Epithelial cell of esophagus (primary cell): ENCODE measurements at places on chromosomes 12 and 14.

- DNase-seq, result no peak
These were observed at the start of gene OR4L1 for GRCh38 chr14:20059745-20060144. Gene OR4L1 (plus strand): TSS chr14:20060045. CDS start chr14:20060045, 0 bp downstream.

GRCh38 chr12:122371475-122372045 is 50.9 kb downstream of the CLIP1 start:
- DNase-seq, result no peak

DNA sequence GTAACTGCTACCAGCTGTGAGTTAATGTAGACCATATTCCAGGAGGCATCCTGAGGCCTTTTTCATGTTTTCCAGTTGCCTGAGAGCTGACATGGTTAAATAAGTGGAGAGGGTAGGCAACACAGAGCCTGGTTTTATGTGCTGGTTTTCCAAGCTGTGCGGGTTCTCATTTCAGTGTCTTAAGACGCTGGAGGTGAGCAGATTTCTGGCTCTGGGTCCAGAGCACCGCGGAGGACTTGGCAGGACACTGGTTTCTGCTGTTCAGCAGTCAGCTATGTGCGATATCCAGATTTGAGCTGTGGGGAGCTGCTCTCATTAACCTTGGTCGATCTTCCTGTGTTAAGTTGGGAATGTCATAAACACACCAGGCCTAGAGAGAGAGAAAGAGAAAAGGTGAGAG is 680.8 kb downstream of the BCL11B start:
- no peak for DNase-seq

GRCh38 chr12:3097836-3098235 is 20.7 kb downstream of the TSPAN9 start:
- no peak for DNase-seq

- DNase-seq, result no peak
These were observed 197.0 kb downstream of the SLC41A2 start for GRCh38 chr12:104761091-104761490.

DNA sequence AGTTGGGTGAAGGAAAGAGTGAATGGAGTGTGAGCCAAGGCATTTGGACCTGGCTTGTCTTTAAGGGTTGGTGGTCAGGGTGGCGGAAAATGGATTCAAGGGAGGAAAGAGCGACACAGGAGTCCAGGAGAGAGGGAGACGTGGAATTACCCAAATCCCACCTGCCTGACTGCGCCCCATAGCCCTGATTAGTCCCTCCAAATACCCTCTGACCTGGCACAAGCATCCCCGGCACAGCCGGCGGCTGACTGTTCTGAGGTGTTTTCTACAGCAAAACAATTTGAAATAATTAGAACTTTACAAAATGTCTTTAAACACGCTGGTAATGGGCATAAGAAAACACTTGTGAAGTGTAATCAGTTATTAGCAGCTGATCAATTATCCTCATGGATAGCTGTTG is 175.8 kb downstream of the PHETA1 start:
- no peak for DNase-seq

DNA sequence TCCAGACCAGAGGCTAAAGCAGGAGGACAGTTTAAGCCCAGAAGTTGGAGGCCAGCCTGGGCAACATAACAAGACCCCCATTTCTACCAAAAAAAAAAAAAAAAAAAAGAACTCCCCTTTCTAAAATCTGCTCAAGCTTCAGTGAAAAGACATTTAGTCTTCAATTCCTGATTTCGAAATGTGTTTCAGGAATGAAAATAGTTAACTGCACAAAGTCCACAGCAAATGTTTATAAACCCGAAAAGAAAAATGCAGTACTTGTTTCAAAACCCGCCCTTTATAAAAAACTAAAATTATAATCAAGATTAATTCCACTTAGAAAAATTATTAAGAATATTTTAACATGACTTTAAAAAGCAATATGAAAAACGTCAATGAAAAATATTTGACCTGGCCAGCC is 12.1 kb downstream of the ATXN2 start:
- DNase-seq, result no peak

- peak; percentile 22 for DNase-seq
These were observed 96.9 kb upstream of the EVL start for GRCh38 chr14:99968191-99968920.

GRCh38 chr12:99442758-99443157 is 204.8 kb upstream of the GARIN6 start:
- no peak for DNase-seq

GRCh38 chr14:47674543-47675465 is 601 bp downstream of the MDGA2 start:
- no peak for DNase-seq

DNA sequence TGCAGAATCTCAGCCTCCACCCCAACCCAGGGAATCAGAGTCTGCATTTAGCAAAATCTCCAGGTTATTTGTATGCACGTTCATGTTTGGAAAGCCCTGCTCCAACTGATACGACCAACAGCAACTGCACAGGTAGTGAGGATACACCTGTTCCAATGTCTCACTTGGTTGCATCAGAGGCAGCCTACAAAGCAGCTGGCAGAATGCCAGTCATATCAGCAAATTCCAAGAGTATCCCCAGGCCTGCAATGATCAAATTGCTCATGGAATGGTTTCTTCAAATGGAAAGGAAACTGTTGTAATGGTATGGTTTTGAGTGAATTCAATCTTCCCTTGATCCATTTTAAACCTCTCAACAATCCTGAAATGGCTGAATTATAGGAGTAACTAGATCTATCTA is 75.4 kb downstream of the GRIP1 start:
- peak; percentile 43 for DNase-seq

DNA sequence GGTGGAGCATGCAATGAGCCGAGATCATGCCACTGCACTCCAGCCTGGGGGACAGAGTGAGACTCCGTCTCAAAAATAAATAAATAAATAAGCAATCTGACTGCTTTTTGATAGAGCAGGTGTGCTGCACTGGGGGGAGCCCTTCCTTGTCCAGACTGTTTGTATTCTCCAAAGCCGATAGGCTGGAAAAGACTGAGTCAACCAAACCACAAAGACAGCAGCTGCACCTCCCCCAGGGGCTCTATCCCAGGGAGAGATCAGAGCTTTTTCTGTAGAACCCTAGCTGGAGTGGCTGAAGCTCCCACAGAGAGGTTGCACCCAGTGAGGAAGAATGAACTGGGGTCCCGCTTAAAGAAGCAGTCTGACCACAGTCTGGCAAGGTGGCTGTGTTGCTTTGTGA is 45.8 kb upstream of the LALBA start:
- DNase-seq, result no peak

GRCh38 chr14:39219075-39219499 is 14.6 kb upstream of the MIA2 start:
- no peak for DNase-seq

DNA sequence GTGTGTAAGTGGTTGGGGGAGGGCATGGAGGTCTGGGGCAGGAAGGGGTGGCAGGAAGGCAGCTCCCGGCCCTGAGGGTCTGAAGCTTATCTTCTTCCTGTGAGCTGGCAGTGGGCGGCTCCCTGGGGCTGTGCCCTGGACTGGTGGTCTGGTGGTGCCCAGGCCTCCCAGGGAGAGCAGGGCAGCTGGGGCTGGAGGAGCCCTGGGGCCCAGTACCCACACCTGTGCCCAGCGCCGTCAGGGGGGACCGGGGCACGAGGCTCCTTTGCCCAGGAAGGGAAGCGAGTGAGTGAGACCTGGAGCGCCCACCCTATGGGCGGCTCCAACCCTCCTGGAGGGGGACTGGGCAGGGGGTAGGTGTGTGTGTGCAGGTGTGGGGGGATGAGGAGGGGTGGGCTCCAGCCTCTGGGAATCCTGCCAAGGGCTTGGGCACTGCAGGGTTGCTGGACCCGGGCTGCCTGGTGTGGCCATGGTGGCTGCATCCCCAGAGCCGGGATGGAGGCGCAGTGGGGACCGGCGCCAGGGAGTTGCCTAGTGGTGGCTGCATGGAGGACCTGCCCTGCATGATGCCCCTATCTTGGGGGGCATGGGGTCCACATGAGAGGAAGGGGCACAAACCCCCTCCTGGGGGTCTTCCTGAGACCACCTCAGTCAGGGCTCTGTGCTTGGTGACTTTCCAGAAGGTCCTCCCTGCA is 353.6 kb downstream of the TMEM121 start:
- DNase-seq, result no peak

DNA sequence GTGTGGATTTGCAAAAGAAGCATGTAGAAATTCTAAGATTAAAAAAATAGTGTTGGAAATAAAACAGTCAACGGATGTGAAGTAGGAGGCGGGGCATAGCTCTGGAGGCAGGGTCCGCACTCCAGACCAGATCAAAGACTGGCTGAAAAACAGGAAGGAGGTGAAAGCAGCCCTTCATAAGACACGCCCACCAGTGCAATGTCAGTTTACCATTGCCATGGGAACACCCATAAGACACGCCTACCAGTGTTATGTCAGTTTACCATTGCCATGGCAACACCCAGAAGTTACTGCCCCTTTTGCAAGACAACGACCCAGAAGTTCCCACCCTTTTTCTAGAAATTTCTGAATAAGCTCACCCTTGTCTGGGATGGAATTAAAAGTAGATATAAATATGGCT is 87.1 kb downstream of the FZD10 start:
- DNase-seq, result no peak

DNA sequence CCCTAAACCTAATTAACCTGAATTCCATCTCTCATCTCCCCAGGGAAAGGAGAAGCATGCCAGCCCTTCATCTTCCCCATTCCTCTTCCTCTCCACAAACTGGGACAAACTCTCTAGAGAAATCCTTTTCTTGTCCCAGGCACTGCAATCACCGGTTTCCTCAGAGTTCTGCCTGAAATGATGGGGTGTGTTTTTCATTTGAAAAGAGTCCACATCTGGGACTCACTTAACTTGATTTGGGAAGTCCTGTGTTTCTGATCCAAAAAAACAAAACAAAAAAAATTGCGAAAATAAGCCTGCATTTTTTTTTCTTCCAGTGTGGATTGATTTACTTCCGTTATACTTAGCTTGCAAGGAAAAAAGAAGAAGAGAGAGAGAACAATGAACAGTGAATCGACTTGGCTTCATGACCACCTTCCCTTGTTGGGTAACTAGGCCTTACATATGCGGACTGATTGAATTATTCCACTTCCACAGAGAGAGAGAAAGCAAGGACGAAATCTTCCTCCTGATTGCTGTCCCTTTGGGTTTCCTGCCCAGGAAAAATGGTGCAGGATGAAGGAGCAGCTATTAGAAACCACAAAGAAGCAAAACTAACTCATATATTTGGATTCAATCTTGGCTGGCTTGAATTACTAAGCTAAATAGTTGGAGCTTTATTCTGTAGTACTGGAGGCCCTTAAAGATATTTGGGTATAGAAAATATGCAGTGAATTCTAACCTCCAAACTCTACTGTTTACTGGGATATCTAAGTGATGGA is 506.2 kb upstream of the TBX3 start:
- DNase-seq, result no peak

DNA sequence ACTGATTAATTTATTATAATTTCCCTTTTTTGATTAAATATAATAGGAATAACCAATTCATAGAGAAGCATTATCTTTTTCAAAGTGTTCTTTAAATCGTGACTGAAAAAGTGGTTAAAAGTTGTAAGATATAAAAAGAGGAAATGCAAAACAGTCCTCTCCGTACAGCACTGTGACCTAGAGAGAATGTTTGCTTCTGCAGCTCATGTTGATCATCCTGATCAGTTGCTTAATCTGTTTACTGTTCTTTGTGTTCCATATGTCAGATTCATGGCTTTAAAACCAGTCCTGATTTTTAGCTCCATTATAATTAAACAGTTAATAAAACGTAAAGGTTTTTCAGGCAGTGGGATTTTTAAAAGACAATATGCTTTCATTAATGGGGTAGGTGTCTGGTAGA is 4.7 kb downstream of the TTC8 start:
- no peak for DNase-seq

DNA sequence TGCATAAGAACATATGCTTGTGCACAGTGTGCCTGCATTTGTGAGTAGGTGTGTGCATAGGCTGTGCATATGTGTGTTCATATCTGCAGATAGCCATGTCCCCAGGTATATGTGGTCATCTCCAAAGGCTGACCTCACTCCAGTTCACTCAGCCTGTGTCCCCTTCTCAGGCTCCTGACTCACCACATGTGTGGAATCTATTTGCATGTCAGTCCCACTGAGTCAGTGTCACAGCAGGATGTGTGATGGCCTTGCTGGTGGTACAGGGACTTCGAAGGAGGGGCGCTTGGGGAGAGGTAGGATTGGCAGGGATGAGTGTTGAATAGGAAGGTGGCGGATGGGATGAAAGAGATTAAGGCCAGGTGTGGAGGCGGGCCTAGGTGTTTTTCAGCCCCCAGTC is 35.5 kb downstream of the KRT80 start:
- peak; percentile 28 for DNase-seq

DNA sequence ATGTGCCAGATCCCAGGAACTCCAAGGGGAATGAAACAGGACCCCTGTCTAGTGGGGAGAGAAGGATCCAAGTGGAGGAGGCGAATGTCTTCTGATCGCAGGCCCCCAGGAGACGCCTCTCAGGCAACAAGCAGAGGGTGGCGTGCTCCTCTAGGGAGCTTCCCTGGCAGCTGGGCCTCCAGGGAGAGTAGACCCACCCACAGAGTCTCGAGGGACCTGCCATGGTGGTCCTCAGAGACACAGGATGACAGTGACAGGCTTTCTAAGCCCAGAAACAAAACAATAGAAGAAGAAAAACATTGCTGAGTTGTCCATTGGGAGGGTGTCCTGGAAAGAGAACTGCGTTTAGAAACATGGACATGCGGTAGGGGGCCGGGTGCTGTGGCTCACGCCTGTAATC is 140.6 kb upstream of the MAP1LC3B2 start:
- DNase-seq, result no peak

- no peak for DNase-seq
These were observed 139.4 kb downstream of the RPS29 start for GRCh38 chr14:49446801-49447200.

DNA sequence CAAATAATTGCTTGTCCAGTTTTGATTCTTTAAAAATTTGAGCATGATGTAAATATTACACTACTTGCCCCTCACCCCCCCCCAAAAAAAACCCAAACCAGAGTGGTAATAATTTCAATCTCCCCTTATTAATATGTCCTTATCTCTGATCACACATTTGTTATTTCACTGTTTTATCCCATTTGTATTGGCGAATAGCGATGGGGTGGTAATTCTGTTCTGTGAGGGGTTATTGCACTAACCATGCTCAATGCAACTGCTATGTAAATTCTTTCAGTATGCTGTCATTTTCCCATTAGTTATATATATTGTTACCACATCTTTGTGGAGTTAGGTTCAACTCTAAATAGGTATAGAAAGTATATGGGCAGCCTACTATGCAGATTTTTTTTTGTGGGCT is 1.1 kb downstream of the RIMKLB start:
- peak; percentile 50 for DNase-seq

- no peak for DNase-seq
These were observed 3.8 kb downstream of the USP15 start for GRCh38 chr12:62263966-62264365.

- DNase-seq, result no peak
These were observed 48.1 kb downstream of the ADCK1 start for GRCh38 chr14:77848031-77848430.

- DNase-seq, result peak; percentile 33
These were observed 43.5 kb downstream of the MIPOL1 start for GRCh38 chr14:37241198-37241597.

DNA sequence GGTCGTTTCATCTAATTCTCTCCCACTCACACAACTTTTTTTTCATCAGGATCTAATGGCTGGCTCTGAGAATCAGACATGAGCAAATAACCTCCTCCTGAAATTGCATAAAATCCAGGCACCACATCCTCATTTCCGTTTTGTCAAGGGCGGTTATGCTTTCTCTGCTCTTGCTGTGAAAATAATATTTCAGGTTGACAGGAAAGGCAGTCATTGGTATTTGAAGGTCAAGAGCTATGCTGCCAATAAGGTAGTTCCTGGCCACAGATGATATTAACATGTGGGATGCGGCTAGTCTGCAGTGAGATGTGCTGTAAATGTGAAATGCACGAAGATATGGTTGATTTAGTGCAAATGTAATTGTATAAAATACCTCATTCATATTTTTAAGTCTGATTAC is 870.2 kb upstream of the TMEM132C start:
- no peak for DNase-seq

- DNase-seq, result no peak
These were observed 7.0 kb downstream of the CSRNP2 start for GRCh38 chr12:51076236-51076930.
